ENCODE measurements at places on chromosomes 4 and X. TPM values are rescaled to one million over a fixed set of nuclear protein-coding genes. Genes with fewer than 3 reads are reported as not detected.

The POLA1 gene
- 49.4 TPM for total RNA-seq

The PROM1 gene
- 0.06 TPM for total RNA-seq

The PRR32 gene
- total RNA-seq: not detected

The RTL3 gene
- total RNA-seq: not detected

The BGN gene
- not detected for total RNA-seq

The MTNR1A gene
- total RNA-seq: not detected

The GABRQ gene
- 0.10 TPM for total RNA-seq

The TIMM8A gene
- total RNA-seq: 17.4 TPM

The ARMCX1 gene
- 2.8 TPM for total RNA-seq

The SLITRK4 gene
- not detected for total RNA-seq

The PPP1R2C gene
- total RNA-seq: not detected

The HTN1 gene
- not detected for total RNA-seq

The LRBA gene
- 72.0 TPM for total RNA-seq

The RTL5 gene
- 0.12 TPM for total RNA-seq

The GJB1 gene
- total RNA-seq: not detected

The MAGEA12 gene
- total RNA-seq: not detected

The DDIT4L gene
- 2.0 TPM for total RNA-seq

The MPC1L gene
- not detected for total RNA-seq

The P2RY8 gene
- total RNA-seq: 18.9 TPM

The STS gene
- 1.1 TPM for total RNA-seq

The FHIP1A gene
- total RNA-seq: 2.7 TPM

The CYLC1 gene
- not detected for total RNA-seq

The ADAM29 gene
- total RNA-seq: not detected

The HMGB2 gene
- 567 TPM for total RNA-seq

The PABPC1L2A gene
- not detected for total RNA-seq

The F8A3 gene
- 20.8 TPM for total RNA-seq

The CORIN gene
- 0.05 TPM for total RNA-seq

The AMBN gene
- not detected for total RNA-seq

Data from activated naive CD4-positive, alpha-beta T cell treated with anti-CD3 and anti-CD28 coated beads, Interleukin-2, amount 50 U/mL, for 72 hours (primary cell).